Frontal cortex (tissue), 4 donors: ENCODE measurements at places on chromosomes 1 and 21.
A peak's percentile ranks its signal among the peaks of the same experiment; 100 is the strongest.

DNA sequence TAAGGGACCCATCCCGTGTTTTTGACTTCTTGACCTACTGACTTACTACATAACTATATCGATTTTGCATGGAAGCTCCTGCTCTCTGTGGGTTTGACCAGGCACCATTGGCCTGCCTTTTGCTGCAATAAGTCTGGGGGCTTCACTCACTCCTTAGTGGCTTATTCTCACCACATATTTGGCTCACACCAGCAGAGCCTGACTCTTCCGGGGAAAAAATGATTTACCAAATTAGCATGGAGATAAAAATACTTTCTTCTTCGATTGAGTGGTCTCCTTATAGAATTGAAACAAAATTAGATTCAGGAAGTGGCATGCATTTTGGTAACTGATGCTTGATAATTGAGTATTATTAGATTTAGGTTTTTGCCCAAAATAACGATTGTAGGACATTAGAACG, 129.7 kb downstream of the RUNX1 start:
- no peak for DNase-seq

DNA sequence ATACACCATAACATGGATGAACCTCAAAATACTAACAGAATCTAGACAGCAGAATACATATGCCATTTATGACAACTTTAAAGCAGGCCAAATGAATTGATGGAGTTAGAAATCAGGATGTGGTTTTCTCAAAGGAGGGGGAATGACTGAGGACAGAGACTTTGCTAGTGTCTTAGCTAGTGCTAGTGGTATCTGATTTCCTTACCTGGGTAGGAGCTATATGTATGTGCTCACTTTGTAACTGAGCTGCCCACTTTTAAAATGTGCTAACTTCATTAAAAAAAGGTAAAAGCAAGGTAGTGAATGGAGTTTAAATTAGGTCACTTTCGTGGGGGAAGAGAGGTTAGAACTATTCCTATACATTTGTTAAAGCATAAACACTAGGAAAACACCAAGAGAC, 2.6 kb downstream of the GTF2B start:
- DNase-seq: no peak

DNA sequence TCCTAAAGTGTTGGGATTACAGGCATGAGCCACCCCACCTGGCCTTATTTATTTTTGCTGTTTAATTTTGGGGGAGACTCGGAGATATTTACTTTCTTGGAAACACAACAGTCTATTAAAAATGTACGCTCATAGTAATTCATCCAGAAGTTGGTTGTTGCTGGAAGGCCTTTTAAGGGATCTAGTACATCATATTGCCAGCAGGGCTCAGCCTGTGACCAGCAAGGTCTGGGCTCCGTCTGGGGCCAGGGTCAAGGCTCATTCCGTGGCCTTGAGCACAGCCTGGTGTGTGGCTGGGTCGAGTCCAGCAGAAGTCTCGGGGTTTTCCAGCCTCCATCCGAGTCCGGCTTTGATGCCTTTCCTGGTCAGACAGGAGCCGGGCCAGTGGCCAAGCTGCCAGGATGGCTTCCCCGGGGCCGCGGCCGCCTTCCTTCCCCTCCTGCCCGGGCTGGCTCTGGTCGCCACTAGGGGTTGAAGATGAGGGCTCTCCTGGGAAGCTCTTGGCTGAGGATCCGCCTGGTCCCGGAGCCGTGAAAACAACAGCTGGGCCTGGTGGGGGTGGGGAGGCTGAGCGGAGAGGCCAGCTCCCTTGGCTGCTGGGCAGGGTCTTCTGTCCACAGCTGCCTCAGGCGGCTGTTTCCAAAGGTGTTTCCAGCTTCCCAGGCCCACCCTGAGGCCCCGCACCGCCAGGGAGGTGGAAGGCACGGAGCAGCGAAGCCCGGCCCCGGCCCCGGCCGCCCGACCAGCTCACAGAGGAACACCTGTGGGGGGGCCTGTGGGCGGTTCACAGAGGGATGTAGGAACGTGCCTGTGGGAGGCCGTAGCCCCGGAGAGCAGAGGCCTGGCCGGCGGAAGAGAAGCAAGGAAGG, 5.1 kb upstream of the VWA1 start:
- DNase-seq: peak; percentile 80

DNA sequence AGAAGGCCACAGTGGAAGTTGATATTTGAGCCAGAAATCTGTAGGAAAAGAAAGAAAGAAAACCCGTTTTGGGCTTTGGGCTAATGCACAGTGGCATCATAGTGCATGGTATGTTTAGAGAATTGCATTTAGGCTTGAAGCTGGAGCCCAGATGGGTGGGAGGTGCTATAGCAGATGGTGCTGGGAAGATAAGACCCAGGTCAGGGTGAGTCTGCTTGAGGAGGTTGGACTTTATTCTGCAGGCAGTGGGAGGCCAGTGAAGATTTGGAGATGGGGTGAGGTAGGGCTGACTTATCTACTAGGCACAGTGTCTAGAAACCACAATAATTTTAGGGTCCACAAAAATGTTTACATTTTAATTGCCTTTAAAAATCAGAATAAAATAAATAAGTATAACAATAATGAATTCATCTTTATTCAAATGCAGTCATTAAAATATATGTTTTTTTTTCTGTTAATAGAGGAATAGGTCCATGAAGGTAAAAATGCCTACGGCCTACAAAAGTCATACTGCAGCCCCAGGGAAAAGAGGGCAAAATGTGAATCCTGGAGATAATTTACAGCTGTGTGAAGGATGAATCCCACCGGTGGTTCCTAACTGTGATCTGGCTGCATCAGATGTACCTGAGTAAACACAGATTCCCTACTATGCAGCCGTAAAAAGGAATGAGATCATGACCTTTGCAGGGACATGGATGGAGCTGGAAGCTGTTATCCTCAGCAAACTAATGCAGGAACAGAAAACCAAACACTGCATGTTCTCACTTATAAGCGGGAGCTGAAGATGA, 8.7 kb downstream of the DNAJC6 start:
- no peak for DNase-seq

DNA sequence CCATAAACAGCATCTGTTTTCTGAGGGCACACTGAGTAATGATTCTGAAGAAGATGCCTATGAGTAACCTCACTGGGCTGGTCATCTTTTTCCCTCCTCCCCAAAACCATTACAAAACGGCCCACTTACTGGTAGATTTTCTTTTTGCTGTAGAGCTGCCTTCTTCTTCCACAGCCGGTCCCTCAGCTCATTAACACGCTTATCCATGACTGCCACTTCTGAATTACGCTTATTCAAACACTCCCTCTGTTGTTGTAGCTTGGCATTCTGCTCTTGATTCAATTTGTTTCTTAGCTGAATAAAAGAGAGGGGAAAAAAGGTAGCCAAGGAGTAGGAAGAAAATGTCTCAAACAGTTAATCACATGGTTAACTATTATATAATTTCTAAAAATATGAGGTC, 43.1 kb downstream of the TP53BP2 start:
- DNase-seq: no peak

GRCh38 chr1:155049651-155050559, 1.2 kb upstream of the ADAM15 start:
- DNase-seq: no peak

DNA sequence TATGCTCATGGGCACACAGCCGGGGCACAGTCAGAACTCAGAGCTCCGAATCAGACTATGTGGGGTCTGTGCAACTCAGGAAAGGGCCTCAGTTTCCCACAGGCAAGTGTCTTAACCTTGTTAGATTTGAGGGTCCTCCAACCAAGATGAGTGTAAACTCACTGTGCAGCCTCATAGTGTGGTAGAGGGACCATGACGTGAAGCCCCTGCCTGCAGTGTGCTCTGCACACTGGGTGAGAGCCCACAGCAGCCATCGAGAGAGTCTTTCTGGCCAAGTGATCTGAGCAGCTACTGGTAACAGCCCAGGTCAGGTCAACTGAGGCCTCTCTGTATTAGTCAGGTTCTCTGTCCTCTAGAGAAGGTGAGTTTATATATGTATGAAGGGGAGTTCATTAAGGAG, 592 bp upstream of the LYPD8 start:
- no peak for DNase-seq

DNA sequence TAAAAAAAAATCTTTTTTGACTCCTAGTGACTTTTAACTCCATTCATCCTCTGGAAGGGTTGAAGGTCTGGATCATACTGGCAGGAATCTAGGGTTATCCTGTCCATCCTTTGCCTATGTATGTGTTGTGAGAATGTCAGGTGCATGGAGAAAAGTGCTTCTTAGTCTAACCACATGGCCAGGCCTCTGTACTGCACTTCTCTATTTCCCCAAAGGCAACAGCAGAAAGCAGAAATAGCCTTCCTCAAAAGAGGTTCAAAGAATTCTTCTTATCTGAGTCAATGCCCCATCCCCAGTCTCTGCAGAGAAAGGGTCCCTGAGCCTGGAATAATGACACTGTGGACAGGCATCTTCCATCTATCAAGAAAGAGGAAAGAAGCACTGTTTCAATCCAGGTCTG, 85.7 kb upstream of the CD34 start:
- DNase-seq: no peak
